ENCODE measurements at places on chromosomes 6 and 20.

DNA sequence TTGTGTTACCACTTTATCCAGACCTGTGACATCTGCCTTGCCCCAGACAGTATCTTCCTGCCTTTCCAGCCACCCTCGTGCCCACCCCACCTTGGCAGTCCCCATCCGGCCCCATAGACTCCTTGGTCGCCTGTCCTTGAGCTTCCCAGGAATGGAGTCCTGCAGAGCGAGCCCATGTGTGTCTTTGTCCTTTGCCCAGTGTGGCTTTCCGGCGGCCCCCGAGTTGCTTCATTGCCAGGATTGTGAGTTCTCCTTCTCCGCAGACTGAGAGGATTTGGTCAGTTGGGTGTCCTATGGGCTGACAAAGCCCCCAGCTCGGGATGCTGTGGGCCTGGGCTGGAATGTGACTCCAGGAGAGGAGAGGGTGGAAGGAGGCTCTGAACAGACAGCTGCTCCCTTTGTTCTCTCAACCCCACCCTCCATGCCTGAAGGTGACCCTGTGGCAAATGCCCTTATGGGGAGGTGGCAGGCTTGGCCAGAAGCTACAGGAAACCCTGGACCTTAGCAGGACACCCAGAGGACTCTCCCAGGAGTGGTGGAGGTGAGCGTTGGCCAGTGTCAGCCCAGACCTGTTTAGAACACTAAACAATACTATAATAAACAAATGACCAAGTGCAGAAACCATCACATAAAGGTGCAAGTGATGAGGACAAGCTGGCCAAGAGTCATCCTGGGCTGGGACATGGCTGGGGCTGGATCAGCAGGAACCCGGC is 1.9 kb upstream of the CST1 start:
- DNase-seq = no peak

DNA sequence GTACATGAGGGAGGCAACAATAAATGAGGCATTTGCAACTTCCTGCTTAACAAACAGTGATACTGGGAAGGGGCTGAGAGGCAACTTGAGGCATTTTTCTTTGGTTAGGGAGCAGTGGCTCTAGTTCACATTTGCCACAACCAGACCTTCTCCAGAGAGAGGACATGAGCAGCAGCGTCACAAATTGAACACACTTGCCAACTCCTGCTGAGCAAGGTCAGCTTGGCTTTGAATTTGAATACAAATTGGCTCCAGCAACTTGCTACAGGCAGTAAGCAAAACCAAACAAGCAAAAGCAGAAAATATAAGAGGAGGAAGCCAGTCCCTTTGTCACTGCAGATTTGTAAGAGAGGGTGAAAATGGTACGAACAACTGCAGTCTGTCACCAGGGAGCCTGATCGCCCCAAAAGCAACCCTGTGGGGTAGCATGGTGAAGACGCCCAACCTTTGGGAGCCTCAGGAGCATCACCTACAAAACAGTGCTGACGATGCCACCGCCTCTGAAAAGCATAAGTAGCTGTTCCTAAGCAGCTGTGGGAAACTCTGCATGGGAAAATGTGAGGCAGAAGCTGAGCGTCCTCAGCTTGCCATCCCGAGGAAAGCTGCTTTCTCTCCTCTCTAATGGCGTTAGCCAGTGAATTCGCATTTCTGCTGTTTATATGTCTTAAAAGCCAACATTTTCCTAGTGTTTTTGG is 378.7 kb downstream of the RNGTT start:
- DNase-seq = no peak

- no peak for DNase-seq
Measured at GRCh38 chr6:21384216-21384615, 209.3 kb upstream of the SOX4 start.

GRCh38 chr6:24329451-24329850 is 28.4 kb downstream of the DCDC2 start:
- no peak for DNase-seq

DNA sequence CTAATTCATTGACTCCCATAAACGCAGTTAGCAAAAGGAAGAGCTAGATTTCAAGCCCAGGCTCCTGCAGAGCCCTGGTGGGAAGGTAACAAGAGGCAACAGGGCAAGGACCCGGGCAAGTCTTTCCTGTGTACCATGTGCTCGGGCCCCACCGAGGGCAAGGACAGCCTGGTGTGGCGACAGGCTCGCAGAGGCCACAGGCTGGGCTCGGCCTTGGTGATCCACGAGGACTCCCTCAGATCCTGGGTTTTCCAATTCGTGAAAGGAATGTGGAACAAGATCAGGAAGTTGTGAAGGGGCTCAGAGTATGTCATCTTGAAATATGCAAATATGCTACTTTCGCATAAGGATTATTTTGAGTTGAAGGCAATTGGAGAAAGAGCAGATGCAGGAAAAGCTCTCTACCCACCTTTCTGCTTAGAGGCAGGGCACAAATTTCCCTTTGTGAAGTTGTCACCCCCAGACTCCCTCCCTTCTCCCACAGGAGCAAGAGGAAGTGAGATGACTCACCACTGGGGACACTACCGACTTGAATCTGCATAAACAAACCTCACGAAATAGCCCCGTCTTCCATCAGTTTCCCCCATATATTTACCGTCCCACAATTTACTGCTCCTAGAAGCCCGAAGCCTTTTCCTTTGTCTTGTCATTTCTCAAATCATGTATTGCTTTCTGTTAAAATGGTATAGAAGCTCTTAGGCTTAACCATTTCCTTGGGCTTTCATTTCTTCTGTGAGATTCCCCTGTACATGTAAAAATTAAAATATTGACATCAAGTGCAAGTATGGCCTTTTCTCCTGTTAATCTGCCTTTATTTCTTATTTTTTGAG is 79.0 kb downstream of the PSMG4 start:
- no peak for DNase-seq

GRCh38 chr20:49460916-49461315 is 21.6 kb downstream of the KCNB1 start:
- DNase-seq = no peak

GRCh38 chr6:117595099-117595923 is 7.0 kb downstream of the GOPC start:
- DNase-seq = no peak

- no peak for DNase-seq
Measured at GRCh38 chr6:14450133-14450504, 332.5 kb downstream of the CD83 start.

- DNase-seq = no peak
Measured at GRCh38 chr6:143465546-143465945, 14.9 kb downstream of the PEX3 start.

- no peak for DNase-seq
Measured at GRCh38 chr6:104711371-104711770, 148.3 kb downstream of the HACE1 start.

- no peak for DNase-seq
Measured at GRCh38 chr20:60882836-60883235, 369.2 kb upstream of the CDH4 start.

DNA sequence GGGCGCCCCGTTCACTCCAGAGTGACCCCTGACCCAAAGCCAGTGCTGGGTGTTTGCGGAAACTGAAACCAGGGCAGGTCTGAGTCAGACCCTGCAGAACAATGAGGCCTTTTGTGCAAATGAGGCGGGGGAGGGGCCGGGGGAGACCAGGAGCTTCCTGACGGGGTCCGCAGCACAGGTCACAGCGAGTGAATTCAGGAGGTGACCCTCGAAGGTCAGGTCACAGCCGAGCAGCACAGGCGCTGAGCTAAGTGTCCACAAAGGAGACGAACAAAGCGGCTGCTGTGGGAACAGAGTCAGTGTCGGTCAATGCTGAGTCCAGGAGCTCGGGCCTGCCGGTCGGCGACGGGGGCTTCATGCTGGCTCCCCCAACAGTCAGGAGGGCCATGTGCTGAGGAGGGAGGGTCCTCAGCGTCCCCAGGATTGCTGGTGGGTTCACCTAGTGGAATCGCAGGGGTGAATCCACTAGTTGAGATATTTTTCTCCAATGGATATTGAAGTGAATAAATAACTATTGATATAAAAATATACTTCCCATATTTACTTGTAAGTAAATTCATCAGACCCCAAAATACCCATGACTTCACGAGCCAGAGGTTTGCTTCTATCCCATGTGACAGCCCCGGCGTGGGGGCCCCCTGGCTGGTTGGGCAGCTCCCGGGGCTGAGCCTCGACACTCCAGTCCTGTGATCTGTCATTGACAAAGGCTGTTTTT is 188.4 kb upstream of the SULF2 start:
- DNase-seq = no peak
